ENCODE measurements at places on chromosomes 5 and 9.
A peak's percentile ranks its signal among the peaks of the same experiment; 100 is the strongest.

DNA sequence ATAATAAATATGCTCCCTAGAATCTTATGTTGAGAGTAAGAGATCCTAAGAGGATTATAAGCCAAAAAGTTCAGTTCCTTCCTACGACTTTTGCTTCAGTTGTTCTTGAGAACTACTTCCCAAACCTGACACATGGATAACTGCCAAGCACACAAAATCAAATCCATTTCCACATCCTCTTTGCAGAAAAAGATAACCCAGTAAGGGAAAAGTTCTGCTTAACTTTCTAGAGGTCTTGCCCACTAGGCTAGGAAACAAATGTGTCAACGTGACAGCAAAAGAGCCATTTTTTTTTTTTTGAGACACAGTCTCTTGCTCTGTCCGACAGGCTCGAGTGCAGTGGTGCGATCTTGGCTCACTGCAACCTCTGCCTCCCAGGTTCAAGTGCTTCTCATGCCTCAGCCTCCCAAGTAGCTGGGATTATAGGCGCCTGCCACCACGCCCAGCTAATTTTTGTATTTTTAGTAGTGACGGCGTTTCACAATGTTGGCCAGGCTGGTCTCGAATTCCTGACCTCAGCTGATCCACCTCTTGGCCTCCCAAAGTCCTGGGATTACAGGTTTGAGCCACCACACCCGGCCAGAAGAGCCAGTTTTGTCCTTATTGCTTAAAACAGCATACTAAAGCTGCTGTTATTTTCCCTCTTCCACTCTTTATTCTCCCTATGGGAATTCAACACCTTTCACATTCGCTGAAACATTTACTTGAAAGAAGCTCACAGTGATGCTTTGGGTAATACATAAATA lies 24.2 kb downstream of the CSNK1A1 start:
- no peak for DNase-seq

- no peak for DNase-seq
Observed at GRCh38 chr5:10981932-10982331, 220.9 kb upstream of the DAP start.

DNA sequence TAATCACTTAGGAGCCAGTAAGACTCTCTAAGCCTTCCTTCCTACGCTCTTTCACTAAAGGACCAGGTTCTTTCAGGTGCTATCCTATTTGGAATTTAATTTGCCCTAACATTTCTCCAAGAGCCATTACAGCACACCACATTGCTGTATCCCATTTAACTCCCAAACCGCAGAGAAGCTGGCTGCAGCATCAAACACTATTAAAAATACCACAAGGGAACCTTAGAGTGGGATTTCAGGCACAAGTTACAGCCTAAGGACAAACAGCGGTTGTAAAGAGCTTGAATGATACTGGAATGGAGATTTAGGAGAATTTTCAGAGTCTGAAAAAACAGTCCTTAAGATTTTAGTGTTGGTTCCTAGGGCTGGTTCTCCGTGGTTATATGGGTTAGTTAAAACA lies 566.4 kb downstream of the RAB3C start:
- no peak for DNase-seq

DNA sequence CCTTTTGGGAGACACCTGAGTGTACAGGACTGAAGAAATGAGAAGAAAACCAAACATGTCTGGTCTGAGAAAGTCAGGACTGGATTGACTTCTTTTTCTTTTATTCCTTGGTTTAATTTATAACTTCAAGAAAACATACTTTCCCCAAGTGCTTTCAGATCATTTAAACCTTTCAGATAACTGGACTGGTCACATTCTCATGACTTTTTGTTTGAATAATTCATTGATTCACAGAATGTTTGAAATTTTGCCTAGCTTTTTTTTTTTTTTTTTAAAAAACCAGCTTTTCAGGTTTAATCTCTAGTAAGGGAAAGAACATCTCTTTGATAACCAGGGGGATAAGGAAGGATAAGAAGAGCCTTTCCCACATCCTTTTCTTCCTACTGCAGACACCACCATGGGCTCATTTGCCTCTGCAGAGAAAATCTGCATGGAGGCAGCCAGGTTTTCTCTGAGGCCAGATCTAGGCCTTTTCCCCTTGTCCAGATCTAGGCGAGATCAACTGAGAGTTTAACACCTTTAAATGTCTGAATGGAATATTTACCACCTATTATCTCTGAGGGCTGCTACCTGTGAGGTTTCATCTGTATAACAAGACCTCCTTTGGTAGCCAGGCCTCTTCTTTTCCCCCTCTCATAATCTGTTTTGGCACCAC lies 45.0 kb upstream of the SLC28A3 start:
- no peak for DNase-seq

GRCh38 chr9:131915181-131915580 lies 164.5 kb downstream of the MED27 start:
- DNase-seq: peak; percentile 11

DNA sequence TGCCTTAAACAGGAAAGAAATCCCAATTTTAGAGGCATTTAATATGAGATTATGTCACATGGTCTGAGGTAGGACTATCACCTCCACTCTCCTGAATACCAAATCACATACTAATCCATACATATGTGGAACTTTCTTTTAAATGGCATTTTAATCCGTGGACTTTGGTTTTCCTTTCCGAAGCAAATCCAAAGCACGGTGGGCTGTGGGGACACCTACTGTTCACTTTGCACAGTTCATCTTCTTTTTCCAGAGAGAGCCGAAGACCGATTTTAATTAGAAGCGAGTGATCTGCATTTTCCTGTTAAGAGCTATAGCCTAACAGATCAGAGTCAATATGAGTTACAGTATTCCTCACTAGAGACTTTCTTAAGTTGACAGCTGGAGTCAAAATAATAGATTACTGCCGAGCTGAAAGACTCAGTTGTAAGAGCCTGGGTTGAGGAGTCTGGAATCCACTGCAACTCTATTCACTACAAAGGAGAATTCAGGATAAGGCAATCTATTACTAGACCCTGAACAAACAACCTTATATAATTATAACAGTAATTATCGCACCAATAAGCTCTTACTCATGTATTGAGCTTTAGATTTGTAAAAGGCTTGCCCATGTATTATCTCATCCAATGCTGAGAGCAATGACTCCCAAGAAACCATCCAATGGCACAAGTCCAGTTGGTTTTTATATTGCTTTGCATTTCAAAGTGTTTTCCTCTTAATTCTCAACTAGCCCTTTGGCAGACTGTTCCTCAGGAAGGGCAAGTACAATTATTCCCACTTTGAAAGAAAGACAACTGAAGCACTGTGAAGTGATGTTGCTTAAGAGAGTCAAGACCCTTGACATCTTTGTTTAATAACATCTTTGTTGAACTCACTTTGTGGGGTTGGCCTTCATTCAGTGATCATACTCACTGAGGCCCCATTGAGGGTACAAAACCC lies 144.7 kb downstream of the TRPM6 start:
- DNase-seq: peak; percentile 42

GRCh38 chr9:132044176-132044875 lies 35.3 kb downstream of the MED27 start:
- no peak for DNase-seq

- no peak for DNase-seq
Observed at GRCh38 chr5:107652839-107653607, 17.7 kb downstream of the EFNA5 start.

DNA sequence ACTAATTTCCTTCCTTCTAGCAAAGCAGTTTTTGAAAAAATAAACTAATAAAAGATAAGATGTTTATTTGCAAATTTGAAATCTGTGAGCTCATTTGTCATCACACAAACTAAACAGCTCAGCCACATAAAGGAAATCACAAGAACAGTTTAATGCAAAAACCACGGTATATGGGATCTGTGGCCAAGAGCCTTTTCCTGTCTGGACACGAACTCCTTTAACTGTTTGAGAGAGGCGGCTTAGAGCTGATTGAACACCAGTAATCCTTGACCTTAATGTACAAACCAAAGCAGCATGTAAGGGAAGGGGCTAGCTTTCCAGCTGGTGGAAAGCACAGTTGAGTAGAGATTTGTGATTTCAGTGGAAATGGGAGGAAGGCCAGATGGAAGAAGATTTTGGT lies 66.3 kb upstream of the SPINK5 start:
- no peak for DNase-seq

GRCh38 chr9:10251490-10251889 lies 361.3 kb downstream of the PTPRD start:
- peak; percentile 29 for DNase-seq

DNA sequence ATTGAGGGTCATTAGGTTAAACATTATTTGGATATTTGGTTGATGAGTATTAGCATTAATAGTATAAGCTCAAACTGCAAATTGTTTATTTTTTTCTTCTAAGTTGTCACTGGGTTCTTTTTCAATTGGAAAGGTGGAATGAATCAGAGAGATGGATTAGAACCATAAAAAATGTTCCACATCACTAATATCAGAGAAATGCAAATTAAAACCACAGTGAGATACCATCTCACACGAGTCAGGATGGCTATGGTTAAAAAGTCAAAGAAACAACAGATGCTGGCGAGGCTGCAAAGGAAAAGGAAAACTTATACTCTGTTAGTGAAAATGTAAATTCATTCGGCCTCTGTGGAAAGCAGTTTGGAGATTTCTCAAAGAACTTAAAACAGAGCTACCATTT lies 122.8 kb downstream of the CCDC192 start:
- no peak for DNase-seq

GRCh38 chr9:107180206-107180605 lies 102.9 kb upstream of the RAD23B start:
- DNase-seq: no peak

GRCh38 chr5:132748522-132749000 lies 1.3 kb downstream of the CCNI2 start:
- DNase-seq: no peak

GRCh38 chr5:61631438-61631941 lies 299.4 kb downstream of the ZSWIM6 start:
- no peak for DNase-seq

DNA sequence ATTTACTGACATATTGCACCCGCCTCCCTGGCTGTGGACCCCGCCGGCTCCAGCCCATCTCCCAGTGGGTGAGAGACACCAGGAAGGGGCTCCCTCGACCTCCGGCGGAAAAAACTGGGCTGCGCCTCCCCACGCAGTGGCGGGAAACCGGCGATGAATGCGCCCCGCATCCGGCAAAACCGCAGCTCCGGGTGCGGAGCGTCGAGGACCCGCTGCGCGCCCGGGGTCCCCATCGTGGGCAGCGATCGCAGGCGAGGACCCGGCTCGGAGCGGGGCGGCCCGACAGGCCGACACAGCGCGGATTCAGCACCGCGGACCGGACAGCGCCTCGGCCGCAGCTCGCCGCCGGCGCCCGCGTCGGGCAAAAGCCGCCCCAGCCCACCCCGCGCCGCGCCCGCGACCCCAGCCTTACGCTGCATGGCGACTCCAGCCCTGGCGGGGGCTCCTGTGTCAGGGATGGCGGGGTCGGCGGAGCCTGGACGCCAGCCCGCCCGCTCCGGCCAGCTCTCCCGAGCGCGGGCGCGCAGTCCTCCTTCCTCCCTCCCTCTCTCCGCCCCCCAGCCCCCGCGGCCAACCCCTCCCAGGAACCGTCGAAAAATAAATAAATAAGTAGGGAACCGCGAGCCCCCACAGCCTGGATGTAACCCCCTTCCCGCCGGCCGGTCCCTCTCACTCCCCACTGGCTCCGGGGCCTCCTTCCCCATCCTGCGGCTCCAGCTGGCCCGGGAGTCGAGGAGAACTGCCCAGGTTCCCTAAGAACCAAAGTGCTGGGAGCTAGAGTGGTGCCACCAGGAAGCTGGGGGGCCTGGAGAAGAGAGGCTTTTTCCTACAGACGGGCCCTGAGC lies 3.1 kb downstream of the LHX3 start:
- no peak for DNase-seq

DNA sequence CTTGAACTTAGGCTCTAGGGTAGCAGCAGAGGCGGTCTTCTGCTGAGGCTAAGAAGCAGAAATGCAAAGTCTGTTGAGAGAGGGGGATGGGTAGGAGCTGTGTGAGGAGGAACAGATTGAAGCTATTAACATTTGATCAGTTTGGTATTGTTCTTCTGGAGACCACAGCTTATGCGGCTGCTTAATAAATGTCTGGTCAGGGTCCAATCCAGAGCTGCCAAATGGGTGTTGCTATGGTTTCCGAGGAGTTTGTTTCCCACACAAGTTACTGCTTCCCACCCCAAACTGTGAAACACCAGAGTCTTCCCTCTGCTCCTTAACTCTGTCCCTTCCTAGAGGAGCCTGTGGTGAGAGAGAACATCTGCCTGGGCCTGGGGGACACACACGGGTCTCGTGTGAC lies 142.2 kb upstream of the KLF4 start:
- DNase-seq: no peak

DNA sequence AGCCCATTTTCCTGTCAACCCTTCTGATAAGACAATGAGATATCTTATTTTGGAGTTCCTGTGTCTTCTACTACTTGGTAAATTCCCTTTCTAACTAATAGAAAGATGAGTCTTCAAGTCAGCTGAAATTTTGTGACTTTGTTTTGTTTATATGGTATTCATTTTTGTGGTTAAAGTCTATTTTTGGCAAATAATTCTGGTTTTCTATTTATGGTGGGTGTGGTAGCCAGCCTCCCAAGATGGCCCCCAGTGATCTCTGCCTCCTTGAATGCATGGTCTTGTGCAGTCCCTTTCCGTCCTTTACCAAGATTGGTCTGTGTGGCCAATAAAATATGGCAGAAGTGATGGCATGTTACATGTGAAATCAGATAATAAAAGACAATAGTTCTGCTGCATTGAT lies 91.5 kb downstream of the NR3C1 start:
- DNase-seq: no peak

GRCh38 chr5:90408571-90409317 lies 812 bp downstream of the CETN3 start:
- peak; percentile 63 for DNase-seq

GRCh38 chr9:38145526-38146053 lies 76.6 kb upstream of the SHB start:
- no peak for DNase-seq

GRCh38 chr5:124453221-124454051 lies 293.0 kb downstream of the ZNF608 start:
- DNase-seq: peak; percentile 65

DNA sequence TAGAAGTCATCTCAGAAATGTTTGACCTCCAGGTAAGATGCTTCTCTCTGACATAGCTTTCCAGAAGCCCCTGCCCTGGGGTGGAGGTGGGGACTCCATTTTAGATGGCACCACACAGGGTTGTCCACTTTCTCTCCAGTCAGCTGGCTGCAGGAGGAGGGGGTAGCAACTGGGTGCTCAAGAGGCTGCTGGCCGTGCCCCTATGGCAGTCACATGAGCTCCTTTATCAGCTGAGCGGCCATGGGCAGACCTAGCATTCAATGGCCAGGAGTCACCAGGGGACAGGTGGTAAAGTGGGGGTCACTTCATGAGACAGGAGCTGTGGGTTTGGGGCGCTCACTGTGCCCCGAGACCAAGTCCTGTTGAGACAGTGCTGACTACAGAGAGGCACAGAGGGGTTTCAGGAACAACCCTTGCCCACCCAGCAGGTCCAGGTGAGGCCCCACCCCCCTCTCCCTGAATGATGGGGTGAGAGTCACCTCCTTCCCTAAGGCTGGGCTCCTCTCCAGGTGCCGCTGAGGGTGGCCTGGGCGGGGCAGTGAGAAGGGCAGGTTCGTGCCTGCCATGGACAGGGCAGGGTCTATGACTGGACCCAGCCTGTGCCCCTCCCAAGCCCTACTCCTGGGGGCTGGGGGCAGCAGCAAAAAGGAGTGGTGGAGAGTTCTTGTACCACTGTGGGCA lies 642 bp downstream of the CSF2 start:
- DNase-seq: peak; percentile 23

All from PC-3 (cell line).